ENCODE measurements at places on chromosomes 6 and 20. TPM values are rescaled to one million over a fixed set of nuclear protein-coding genes. Genes with fewer than 3 reads are reported as not detected.

The NFATC2 gene
- polyA plus RNA-seq: 1.6 TPM

The LY86 gene
- polyA plus RNA-seq: 2.1 TPM

The SLC52A3 gene
- 3.6 TPM for polyA plus RNA-seq

The SYNGAP1 gene
- polyA plus RNA-seq: 33.5 TPM

The RBBP8NL gene
- polyA plus RNA-seq: 1.5 TPM

The DEFB124 gene
- not detected for polyA plus RNA-seq

The VIP gene
- 1.6 TPM for polyA plus RNA-seq

The SLC22A7 gene
- polyA plus RNA-seq: 0.81 TPM

The BMP7 gene
- 94.0 TPM for polyA plus RNA-seq

The CRISP2 gene
- polyA plus RNA-seq: 0.14 TPM

The DDX43 gene
- polyA plus RNA-seq: 0.37 TPM

The ZBTB46 gene
- 19.2 TPM for polyA plus RNA-seq

The RNF144B gene
- 15.7 TPM for polyA plus RNA-seq

The NRSN1 gene
- 0.78 TPM for polyA plus RNA-seq

The SIRPB1 gene
- polyA plus RNA-seq: 0.56 TPM

The HLA-DQA2 gene
- 0.37 TPM for polyA plus RNA-seq

The MLN gene
- polyA plus RNA-seq: 1.9 TPM
